HS-27A (cell line): ENCODE measurements at places on chromosomes 13 and 19.

GRCh38 chr19:16367261-16367683 lies 42.6 kb downstream of the KLF2 start:
- DNase-seq = no peak

GRCh38 chr19:3176715-3177501 lies 1.7 kb upstream of the S1PR4 start:
- no peak for DNase-seq

GRCh38 chr13:94708031-94708859 lies 4.1 kb downstream of the SOX21 start:
- DNase-seq = no peak

DNA sequence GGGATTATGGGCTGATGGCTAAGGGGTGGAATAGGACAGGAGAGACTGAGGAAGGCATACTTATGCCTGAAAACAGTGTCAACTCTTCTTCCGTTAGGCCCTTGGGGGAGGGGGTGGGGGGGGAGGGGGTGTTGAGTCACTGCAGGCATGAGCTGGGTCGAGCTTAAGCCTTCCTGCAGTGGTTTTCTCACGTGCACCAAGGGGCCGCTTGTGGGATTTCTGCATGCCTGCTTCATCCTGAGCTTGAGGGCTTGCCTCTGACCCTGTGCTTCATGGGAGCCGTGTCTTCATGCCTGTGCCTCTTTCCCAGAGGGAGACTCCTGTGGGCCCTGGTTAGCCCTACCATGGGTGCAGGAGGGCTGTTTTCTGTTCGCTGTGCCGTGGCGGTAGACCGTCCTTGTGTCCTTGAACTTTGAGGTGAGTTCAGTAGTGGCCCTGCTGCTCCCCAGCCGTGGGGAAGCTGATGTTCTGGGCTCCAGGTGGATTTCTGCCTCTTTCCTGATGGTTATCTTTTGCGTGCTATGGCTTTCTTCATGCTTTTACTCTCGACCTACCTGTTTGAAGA lies 186.1 kb downstream of the PCCA start:
- DNase-seq = no peak

DNA sequence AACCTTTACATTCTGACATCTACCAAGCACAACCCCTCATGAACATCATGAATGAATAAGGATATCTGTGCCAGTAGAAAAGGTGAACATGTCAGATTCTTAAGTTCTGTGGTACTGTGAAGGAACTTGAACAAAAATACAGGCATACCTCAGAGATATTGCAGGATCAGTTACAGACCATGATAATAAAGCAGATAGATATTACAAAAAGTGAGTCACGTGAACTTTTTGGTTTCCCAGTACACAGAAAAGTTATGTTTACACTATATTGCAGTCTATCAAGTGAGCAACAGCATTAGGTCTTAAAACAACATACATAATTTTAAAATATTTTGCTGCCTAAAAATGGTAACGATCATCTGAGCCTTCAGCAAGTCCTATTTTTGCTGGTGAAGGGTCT lies 101.2 kb downstream of the DIAPH3 start:
- DNase-seq = no peak

DNA sequence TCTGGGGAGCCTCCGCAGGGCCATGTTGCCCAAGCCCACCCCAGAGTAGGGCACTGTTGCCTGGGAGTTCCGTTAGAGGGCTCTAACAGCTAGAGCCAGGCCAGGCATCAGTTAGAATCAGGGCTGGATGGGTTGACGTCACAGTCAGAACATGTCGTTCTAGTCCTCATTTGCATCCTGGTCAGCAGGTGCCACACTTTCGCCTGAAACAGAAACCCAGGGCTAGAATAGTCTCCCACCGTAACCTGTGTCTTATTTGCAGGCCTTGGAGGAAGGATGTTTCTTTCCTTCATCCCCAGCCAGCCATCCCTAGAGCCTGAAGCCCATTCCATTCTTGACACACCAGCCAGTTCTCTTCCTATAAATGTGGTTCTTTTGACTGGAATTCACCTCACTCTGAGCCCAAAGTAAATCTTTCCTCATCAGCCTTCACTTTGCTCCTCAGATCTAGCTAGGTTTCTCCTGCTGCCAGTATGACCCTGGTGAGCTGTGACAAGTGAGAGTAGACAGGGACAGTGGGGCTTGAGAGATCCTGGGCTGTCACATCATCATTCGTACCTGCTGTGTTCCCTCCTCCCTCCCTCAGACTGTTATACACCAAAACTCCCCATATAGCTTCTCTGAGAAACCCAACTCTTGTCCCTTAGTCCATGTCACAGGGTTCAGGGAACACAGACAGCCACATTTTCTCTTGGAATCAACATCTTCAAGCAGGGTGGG lies 12.2 kb upstream of the CCDC97 start:
- no peak for DNase-seq

DNA sequence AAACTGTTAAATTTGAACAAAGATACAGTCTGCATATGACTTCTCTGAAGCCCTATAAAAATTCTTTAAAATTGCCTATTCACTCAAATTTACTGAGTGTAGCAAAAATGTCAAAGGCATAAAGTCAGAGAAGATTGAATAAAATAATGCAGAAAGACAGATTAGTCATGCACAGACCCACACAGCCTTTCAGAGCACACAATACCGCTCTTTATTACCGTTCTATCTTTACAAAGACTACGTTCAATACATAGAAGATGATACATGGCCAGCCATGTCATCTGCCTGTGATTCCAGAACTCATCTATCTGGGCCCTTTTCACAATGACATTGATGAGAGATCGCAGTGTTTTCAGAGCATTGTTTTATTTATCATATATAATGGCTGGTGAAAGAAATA lies 107.2 kb downstream of the URI1 start:
- DNase-seq = no peak

- DNase-seq = no peak
Measured at GRCh38 chr13:113915786-113916329, 52.0 kb upstream of the GAS6 start.

- no peak for DNase-seq
Measured at GRCh38 chr13:113427562-113428468, 25.5 kb downstream of the ADPRHL1 start.

DNA sequence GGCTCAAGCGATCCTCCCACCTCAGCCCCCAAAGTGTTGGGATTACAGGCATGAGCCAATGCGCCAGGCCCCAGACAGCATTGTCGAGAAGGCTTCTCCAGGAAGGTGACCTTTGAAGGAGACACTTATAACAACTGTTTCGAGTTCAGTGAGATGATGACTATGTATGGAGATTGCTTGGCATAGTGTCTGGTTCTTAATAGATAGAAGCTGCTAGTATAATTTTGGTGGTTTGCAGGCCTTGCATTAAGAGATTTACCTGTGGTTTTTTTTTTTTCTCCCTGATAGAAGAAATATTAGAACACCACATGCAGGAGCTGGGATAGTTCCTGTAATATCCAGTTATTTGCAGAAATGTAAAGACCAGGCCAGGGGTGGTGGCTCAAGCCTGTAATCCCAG lies 3.7 kb downstream of the MARCHF2 start:
- DNase-seq = no peak

DNA sequence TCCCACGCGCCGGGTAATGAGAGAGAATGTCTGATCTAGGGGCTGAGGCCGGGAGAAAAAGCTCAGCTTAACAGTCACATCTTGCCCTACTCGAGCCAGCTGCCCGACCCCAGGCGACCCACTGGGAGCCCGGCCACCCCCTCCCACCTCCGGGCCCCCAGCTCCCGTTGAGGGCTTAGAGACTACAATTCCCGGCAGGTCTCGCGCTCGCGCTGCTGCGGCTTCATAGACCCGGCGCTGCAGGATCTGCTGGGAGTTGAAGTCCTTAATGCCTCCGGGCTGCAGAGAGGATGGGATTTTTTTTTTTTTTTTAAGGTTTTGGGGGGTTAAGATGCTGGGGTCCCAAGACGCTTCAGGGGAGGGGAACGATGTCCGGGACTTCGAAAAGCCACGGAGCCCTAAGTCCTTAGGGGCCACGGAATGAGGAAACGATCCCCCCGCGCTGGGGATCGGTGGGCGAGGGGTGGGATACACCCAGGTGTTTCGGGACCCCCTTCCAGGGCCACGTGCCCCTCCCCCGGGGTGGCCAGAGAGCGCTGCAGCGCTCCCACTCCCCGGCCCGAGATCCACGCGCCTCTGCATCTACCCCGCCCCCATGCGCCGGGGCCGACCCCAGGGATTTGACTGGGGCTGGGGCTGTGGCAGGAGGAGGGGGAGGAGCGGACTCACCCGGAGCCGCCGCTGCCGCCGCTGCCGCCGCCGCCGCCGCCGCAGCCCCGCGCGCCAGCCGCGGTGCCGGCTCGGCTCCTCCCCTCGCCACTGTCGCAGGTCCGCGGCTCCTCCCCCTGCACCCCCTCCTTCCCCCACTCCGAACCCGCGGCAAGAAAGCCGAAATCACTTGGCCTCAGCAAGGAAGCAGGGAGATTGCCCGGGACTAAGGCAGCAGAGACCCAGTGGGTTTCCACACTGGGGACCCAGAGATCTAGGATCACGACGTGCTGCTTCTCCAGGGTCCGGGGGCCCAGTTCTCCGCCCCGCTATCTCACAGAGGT lies at the start of gene SYT3:
Gene SYT3 (minus strand): TSS at position 761 of the 992 bp plus-strand sequence. CDS start 2,470 bp downstream, outside the sequence.
- DNase-seq = no peak

DNA sequence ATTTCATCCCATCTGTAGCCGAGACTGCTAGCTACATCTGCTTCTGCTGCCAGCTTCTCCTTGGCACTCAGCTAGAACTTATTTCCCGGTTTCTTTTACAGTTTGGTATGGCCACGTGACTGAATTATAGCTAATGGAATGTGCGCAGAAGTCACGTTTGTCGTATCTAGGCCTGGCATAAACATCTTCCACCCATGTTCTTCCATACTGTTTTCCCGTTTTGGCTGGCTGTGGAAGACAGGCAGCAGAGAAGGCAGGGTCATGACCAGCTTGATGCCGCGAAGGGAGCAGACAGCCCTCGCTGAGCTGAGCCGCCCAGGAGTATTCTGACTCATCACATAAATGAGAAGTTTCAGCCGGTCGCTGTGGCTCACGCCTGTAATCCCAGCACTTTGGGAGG lies 186.7 kb downstream of the RFC3 start:
- DNase-seq = no peak

DNA sequence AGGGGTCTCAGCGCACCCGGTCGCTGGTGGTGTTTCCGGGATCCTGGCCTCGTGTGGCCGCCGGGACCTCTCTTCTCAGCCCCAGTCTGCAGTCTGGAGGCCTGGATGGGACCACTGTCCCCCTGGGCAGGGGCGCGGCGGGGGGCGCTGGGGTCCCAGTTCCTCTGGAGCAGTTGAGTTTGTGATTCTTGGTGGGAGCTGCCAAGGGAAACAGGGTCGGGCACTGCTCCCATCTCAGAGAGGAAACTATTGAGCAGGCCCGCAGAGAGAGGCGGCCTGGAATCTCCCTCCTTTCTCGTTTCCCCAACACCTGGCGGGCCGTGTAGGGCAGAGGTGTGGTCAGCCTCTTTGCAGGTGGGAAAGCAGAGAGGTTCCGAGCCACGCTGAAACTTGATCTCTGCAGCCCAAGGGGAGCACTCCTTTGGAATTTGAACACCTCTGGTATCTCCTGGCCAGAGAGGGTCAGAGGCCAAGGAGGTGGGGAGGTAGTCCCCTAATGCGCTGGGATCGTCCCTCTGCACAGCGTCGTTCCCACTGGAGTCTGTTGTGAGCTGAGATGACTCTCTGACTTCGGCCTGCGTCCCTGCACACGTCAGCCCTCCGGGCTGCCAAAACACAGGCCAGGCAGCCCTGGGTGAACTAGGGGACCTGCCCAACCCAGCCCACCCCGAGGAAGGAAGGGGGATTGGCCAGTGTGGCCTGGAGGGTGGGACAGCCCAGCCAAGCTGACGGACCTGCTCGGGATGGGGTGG lies 741 bp downstream of the PLEKHF1 start:
- DNase-seq = no peak

DNA sequence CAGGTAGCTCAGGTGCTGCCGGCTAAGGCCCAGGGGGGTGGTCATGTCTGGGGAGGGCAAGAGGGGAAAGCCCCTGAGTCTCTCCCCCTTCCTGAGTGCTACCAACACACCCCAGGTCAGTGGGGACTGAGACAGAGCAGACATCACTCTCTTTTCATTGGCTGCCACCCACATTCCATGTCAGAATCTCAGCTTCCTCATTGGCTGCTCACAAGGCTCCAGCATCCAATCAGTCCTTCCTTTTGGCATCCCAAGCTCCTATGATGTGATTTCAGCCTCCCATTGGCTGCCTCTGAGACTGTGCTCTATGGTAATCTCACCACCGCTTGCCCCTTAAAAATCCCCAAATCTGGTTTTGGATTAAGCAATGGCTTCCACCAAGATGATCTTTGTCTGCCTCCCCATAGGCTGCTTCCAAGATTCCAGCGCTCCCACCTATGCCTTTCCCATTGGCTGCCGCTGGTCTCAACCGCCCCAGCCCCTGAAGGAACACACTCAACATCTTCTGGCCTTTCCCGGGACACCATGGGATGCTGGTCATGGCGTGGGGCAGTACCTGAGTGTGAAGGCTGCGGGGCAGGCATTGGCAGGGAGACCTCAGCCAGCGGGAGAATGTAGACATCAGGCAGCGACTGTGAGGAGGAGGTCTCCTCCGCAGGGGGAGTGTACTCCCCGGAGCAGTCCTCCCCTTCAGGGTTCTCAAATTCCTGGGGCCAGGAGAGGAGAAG lies 2.0 kb downstream of the LMTK3 start:
- no peak for DNase-seq

DNA sequence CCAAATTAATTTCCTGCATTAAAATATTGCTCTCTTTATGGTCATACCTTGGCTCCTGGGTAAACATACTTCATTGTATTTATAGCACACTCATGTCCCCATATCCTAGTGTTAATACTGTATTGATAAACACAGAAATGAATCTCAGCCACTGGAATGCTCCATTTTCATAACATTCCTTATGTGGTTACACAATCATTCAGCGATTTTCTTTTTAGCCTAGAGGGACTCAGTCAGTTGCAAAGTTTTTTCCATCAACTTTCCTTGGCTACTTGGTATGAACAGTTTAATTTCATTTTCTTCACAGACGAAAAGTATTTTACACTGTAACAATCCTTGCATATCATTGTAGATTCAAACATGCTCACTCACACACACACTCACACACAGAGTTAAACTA lies 471.5 kb downstream of the FGF14 start:
- DNase-seq = no peak

- no peak for DNase-seq
Measured at GRCh38 chr13:22871231-22871630, 309.5 kb upstream of the SGCG start.

- no peak for DNase-seq
Measured at GRCh38 chr19:44731622-44732021, 16.9 kb upstream of the BCL3 start.

- no peak for DNase-seq
Measured at GRCh38 chr13:102273111-102273510, 128.7 kb downstream of the FGF14 start.

GRCh38 chr13:31073859-31074718 lies 87.6 kb downstream of the HSPH1 start:
- DNase-seq = no peak

DNA sequence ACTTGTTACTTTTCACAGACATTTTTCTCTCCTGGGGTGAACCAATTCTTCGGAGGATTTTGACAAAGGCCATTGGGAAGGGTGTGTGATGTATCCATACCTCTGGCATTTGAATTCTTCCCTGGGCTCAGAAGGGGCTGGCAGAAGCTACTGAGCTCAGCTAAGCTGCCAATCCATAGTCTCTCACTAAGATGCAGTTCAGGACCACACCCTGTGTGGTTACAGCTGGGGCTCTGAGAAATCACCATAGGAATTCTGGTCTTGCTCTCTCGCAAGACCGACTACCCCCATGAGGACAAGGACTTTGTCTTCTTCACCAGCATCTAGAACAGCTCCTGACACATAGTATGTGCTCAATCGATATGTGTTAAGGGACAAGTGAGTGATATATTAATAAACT lies 6.0 kb downstream of the C13orf42 start:
- DNase-seq = no peak
